ENCODE measurements at places on chromosomes 7 and 10. TPM values are rescaled to one million over a fixed set of nuclear protein-coding genes. Genes with fewer than 3 reads are reported as not detected.

Gene KCNH2
- 0.99 TPM for total RNA-seq

Gene ZNF365
- total RNA-seq, result 2.7 TPM

Gene NPTX2
- total RNA-seq, result 2.4 TPM

Gene PIK3CG
- total RNA-seq, result 4.7 TPM

Gene NACAD
- total RNA-seq, result 1.4 TPM

Gene CCSER2
- total RNA-seq, result 36.6 TPM

Gene PDLIM1
- 21.9 TPM for total RNA-seq

Gene EVX1
- not detected for total RNA-seq

Gene MRPS33
- total RNA-seq, result 27.4 TPM

Gene CAMK1D
- total RNA-seq, result 14.0 TPM

Gene CXCL12
- 107 TPM for total RNA-seq

Gene SYCE1
- not detected for total RNA-seq

Gene FANK1
- total RNA-seq, result 3.1 TPM

Gene FAM25A
- 16.3 TPM for total RNA-seq

Gene PRLHR
- total RNA-seq, result under 0.01 TPM

Data from skin of body (tissue), 3 donors.